A549 treated with AZD2906 at 1 μM for 4 hours (cell line): ENCODE measurements at places on chromosomes 6 and 20. TPM values are rescaled to one million over a fixed set of nuclear protein-coding genes. Genes with fewer than 3 reads are reported as not detected.

PPIL4 gene
- 11.0 to 18.2 TPM (median 13.3 TPM) in 5 replicates for total RNA-seq

SLC4A11 gene
- 10.2 to 13.8 TPM (median 13.0 TPM) in 5 replicates for total RNA-seq

DYNLT2 gene
- 0.45 to 0.63 TPM (median 0.49 TPM) in 5 replicates for total RNA-seq

COL19A1 gene
- total RNA-seq, result not detected in 5 replicates

SLC22A3 gene
- 51.7 to 57.9 TPM (median 53.1 TPM) in 5 replicates for total RNA-seq

PAK5 gene
- not detected in 5 replicates for total RNA-seq
